ENCODE measurements at places on chromosomes 5 and 9.

GRCh38 chr9:14677396-14677795, 15.8 kb downstream of the ZDHHC21 start:
- DNase-seq, result no peak

- no peak for DNase-seq
Observed at GRCh38 chr5:56279291-56279690, 46.2 kb upstream of the ANKRD55 start.

GRCh38 chr5:13278148-13278547, 666.3 kb downstream of the DNAH5 start:
- no peak for DNase-seq

- no peak for DNase-seq
Observed at GRCh38 chr5:154166901-154167791, 23.4 kb upstream of the GALNT10 start.

GRCh38 chr5:36384845-36385244, 83.1 kb upstream of the RANBP3L start:
- no peak for DNase-seq

GRCh38 chr9:86494644-86495111, 140.5 kb upstream of the TUT7 start:
- no peak for DNase-seq

- no peak for DNase-seq
Observed at GRCh38 chr5:68464424-68464823, 248.9 kb downstream of the PIK3R1 start.

- no peak for DNase-seq
Observed at GRCh38 chr5:7075470-7075869, 320.5 kb upstream of the ADCY2 start.

GRCh38 chr9:128438343-128439109, 17.3 kb upstream of the ODF2 start:
- peak; percentile 88 for DNase-seq

DNA sequence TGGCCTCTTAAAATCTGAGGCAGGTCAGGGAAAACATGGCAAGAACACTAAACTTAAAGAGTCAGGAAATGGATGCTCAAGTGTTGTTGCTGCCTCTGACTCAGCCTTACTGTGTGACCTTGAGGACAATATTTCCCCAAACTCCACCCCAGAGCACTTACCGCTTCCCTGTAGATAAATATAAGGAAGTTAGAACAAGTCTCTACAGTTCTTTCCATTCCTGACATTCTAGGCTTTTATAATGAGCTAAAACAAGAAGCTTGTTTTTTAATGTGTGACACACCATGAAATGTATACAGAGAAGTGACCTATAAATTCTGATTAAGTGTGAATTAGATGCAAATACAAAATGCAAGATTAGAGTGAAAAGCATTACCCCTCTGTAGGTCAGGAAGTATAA, 129.3 kb downstream of the GRIA1 start:
- no peak for DNase-seq

DNA sequence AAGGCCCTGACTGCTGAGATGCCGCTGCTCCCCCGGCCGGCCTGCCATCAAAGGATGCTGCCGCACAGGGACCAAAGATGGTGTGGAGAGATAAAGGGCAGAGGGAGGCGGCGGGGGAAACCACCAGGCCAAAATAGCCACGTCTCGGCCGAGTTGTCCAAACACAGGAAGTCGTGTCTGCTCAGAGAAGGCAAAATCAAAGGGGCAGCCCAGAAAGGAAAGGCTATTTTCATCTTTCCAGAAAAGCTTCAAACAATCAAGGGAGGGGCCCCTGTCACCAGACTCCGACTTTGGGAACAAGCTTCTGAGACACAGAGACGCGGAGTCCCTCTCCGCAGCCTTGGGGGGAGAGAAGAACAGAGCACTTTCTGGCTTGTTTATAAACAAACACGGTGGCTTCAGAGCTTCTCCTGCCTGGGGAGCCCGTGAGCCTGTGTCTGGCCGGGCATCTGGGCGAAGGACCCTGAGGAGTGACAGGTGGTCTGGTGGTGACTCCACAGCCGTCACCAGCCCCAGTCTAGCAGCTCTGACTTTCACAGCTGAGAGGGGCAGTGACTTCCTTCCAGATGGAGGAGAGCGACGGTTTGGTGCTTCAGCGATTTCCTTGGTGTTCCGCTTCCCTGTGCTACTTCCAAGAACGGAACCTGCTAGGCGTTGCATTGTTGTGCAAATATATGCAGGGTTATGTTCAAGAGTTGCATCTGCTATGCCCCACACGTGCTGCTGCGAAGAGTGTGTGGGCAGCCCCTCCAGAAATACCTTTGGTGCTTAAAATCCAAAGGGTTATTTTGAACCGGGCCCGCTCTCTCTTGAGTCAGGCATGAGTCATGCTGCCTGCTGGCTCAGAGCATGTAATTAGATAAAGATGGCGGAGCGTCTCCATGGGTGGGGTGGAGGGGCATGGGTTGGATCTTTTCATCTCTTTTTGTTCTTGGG, 24.0 kb downstream of the ADAMTSL2 start:
- peak; percentile 91 for DNase-seq
